ENCODE measurements at places on chromosomes 11 and 22.

- peak; percentile 80 for DNase-seq
Measured at GRCh38 chr11:77602381-77603088, 12.8 kb downstream of the AQP11 start.

DNA sequence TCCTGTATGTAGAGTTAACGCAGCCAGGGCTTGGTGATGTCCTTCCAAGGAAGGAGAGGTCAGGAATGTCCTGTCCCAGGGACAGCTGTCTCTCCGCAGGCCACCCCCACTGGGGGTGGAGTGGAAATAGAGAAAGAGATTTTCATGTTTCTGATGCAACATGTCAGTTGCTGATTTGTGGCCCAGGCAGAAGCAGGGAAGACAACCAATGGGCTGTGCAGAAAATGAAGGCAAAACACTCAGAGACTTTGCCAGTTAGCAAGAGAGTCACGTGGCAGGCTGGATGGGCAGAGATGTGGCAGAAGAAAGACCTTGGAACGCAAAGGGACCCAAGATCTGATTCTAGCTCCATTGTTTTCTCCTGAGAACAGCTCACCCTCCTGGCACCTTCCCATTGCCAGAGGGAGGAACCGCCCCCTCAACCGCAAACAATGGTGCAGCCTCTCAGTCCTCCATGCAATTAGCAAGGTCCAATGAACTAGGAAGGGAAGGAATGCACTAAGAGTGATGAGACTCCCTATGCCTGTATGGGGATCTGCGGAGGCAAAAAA is 71.0 kb downstream of the SYN3 start:
- DNase-seq = peak; percentile 60

GRCh38 chr22:49686495-49687219 is 141.0 kb downstream of the BRD1 start:
- no peak for DNase-seq

DNA sequence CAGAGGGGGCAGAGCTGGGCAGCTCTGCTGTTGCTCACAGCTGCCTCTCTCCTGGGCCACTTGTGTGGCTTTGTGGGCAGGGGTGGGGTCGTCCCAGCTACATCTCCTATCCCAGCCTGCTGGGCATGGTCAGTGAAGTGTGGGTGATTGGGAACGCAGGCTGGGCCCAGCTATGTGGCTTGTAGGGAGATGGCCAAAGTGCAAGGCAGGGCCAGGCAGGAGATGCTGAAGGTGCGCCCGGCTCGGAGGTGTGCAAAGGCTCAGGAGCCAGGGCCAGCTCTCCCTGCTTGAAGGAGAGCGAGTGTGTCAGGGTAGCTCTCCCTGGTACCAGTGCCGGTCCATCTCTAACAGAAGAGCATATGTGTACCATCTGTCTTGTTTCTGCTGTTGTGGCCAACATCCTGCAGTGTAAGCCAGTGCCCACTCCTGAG is 8.4 kb upstream of the RANBP1 start:
- DNase-seq = no peak

- DNase-seq = peak; percentile 57
Measured at GRCh38 chr11:69040581-69041260, 8.0 kb upstream of the TPCN2 start.

- DNase-seq = no peak
Measured at GRCh38 chr22:36769541-36770512, 6.1 kb downstream of the IFT27 start.

DNA sequence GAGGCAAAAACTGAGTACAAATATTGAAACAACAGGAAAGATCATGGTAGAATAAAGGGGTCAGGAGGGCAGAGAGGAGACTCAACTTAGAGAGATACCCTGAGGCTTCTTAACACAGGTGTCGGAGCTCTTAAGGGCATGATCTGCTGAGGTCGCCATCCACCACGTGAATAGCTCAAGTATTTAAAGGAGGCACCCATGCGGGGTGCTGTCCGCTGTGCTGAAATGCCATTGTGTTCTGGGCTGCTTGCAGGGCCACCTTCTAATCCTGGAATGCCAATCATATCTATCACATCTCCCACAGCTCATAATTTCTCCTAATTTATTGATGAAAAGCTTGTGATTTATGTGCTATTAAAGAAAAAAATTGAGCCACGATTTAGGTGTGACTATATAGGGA is 90.2 kb downstream of the SEZ6L start:
- DNase-seq = peak; percentile 5

DNA sequence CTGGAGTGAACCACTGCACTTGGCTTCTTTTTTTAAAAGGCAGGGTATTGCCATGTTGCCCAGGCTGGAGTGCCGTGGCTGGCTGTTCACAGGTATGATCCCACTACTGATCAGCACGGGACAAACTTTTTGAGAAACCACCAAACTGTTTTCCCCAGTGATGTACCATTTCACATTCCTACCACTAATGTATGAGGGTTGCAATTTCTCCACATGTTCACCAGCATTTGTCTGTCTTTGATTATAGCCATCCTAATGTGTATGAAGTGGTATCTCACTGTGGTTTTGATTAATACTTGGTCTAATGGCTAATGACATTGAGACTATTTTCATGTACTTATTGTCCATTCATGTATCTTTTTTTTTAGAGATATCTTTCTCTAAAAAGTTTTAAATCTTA is 41.5 kb upstream of the EP300 start:
- no peak for DNase-seq

- DNase-seq = peak; percentile 62
Measured at GRCh38 chr22:19891317-19892256, 36.9 kb upstream of the GNB1L start.

- DNase-seq = no peak
Measured at GRCh38 chr11:70001246-70001645, 76.9 kb upstream of the ANO1 start.

- DNase-seq = peak; percentile 23
Measured at GRCh38 chr11:76380159-76380976, 564 bp downstream of the THAP12 start.

DNA sequence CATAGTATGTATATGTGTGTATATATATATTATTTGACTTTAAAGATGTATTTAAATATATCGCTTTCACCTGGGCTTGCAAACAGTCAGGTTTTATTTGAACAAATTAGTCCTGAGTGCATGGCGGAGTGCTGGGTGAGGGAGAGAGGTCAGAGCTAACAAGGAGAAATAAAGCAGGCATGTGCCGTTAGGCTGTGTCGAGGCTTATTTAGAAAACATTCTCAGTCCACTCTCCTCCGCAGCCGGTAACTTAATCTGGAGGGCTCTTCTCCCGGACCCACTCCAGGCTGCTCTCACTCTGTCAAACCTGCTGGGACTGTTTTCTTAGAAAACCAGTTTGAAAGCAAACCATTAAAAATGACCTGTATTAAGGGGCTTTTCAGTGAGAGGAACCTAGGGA is 455.9 kb downstream of the MN1 start:
- no peak for DNase-seq

GRCh38 chr11:35529971-35530495 is 4.6 kb upstream of the PAMR1 start:
- peak; percentile 95 for DNase-seq

GRCh38 chr11:45233804-45234170 is 52.4 kb downstream of the SYT13 start:
- no peak for DNase-seq

DNA sequence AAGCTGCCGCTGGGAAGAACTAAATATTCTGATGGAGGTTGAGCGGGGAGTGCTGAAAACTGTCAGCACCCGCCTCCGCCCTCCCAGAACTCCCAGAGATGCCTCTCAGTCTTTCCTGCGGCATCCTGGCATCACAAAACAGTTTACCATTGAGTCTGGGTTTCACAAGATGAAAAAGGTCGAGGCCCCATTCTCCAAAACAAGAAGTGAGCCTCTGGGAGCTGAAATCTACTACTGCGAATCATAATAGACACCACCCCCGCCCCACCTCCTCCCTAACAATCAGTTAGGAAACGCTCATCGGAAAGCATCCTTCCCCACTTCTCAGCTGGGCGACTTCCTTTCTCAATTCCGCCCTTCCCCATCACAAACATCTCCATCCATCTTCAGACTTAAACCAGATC is 1.0 kb downstream of the SUN2 start:
- DNase-seq = peak; percentile 56

DNA sequence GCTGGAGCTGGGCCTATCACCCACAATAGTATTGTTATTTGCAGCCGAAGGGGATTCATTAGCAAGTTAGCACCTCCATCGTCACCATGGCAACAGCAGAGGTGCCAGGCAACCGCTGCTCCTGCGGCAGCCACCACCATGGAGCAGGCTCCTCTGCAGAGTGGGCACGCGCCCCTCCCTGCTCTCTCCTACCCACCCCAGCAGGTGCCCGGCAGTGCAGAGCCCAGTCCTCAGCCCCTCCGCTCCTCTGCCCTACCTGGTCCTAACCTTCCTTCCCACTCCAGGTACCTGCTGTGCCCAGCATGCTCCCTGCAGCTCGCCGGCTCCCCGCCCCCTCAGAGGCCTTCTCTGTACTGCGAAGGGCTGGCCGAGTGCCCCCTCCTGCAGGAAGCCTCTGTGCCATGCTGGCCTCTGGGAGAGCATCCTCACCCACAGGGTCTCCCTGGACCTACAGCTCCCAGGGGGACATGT is 3.6 kb downstream of the DUSP8 start:
- no peak for DNase-seq

- DNase-seq = peak; percentile 72
Measured at GRCh38 chr11:65504674-65505465, 6.0 kb downstream of the MALAT1 start.

DNA sequence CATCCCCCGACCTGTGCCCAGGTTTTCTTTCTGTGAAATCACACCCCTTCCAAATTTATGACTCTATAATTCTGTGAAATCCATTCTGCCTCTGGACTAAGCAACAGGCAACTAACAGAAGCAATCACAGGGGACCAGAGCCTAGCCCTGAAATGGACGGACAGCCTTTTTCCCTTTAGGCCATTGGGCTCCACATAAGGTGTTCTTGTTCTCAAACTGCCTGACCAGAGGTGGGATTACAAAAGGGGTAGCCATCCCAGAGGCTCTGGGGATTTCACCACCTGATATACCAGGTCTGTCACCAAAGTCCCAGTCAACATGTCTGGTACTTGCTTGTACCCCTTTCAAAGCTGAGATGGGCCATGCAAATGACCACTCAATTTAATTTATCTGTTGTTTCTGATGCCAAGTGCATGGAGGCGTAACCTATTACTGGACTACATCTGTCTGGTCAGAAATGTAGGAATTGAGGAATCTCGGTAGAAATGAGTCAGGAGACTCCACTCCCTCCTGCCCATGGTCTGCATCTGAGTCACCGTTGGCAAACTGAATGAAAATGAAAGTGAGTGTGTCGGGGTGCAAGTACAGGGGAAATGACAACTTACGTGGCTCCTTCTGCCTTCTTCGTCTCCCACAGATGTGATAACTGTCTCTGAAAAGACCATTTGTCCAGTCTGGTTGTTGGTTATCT is 10.2 kb downstream of the DKK3 start:
- peak; percentile 94 for DNase-seq

GRCh38 chr11:126082251-126083109 is 19.8 kb upstream of the CDON start:
- DNase-seq = no peak

- no peak for DNase-seq
Measured at GRCh38 chr11:74670171-74670570, 61.1 kb downstream of the CHRDL2 start.

DNA sequence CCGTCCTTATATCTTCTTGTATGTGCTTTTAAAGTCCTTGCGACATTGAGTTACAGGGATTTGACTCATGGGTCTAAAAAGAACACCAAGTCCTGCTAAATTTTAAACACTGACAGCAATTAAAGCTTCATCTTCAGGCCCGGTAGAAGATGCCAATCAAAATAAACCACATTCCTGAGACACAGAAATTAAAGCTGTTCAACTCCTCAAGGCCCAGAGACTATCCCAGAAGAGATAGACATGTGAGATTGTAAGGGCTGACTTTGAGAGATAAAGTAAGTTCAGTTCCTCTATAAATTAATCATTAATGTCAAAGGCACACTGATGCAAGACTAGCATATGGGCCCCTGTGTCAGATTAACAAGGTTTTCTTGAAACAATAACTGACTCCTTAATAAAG is 49.8 kb downstream of the OSBPL5 start:
- no peak for DNase-seq

DNA sequence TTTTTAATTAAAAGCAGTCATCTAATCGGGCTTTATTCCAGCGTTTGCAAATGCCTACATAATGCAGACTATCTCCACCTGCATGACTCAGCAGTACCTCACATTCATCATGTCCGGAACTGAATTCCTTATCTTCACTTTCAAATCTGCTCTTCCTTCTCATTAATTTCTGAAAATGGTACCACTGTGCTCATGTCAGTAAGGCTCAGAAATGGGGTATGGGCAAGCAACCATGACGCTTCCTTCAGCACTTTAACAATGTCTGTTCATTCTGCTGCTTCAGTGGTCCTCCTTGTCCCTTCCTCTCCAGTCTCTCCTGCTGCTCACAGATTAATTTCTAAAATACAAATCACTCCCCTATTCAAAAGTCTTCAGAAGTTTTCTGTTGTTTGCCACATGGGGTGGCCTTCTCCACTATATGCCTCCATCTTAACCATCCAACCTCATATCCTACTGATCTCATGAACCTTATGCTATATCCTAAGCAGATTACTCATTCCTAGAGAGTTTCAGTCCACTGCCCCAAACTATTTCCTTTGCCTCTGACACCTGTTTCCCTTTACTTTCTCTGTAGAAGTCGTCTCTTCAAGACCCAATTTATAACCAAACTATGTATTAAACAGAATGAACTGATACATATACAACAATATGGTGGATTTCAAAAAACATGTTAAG is 7.0 kb downstream of the GTF2H1 start:
- DNase-seq = peak; percentile 15

DNA sequence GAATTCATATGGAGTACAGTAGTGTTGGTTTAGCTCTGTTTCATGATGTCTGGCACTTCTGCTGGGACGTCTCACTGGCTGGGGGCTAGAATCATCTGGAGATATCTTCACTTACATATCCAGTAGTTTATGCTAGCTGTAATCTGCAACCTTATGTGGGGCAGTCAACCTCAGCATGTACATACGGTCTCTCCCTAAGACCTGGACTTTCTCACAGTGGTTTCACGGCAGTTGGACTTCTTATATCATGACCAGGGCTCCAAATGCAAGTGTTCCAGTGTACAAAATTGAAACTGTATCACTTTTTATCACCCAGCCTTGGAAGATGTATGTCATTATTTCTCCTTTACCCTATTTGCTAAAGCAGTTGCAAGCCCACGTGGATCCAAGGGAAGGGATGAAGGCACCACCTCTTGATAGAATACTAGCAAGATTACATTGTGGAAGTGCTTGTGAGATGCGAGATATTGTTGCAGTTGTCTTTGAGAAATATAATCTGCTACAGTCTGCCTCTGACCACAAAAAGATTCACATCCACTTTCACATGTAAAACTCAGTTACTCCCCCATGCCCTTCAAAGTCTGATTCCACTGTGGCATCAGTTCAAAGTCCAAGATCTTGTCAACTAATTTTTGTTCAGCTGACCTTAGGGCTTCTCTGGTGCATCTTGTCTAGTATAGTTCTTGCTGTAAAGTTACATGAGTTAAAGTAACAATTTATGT is 316.6 kb upstream of the NCAM1 start:
- no peak for DNase-seq

DNA sequence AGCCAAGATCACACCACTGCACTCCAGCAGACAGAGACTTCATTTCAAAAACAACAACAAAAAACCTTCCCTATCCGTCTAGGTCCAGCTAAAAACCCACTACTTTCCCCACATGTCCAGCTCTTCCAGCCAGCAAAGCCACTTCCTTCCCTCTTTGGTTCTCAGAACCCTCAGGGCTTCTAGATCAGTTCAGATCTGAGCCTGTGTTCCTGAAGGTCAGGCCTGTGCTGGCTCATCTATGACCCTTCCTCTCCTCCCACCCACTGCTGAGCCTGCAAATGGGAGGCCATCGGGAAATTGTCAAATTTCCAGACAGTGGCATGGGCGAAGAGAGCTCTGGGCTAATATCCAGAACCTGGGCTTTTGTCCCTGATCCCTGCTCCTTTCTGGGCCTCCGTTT is 37.8 kb downstream of the SLCO2B1 start:
- DNase-seq = no peak

Data from cardiac fibroblast (primary cell).